ENCODE measurements at places on chromosomes 13 and 19. TPM values are rescaled to one million over a fixed set of nuclear protein-coding genes. Genes with fewer than 3 reads are reported as not detected.

DNA sequence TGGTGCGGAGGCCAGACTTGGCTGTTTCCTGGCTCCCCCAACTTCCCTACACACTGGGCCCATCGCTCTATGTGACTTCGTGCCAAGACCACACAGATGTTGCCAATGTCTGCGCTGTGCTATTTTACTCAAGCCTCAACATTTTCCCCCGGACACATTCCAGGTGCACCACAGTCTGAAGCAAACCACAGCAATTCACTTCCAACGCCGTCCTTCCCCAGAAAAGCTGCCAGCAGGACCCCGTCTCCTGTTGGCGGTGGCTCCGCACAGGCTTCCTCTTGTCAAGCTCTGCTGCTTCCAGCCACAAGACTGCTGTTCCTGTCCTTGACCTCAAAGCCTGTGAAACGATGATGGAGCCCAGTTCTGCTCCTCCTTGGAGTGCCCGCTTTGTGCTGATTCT is 100.7 kb downstream of the CRYL1 start:
- no peak for DNase-seq

GRCh38 chr19:38020311-38020710 is 113.3 kb downstream of the SIPA1L3 start:
- no peak for DNase-seq

- DNase-seq, result no peak
Measured at GRCh38 chr13:111640006-111640405, 319.6 kb downstream of the TEX29 start.

DNA sequence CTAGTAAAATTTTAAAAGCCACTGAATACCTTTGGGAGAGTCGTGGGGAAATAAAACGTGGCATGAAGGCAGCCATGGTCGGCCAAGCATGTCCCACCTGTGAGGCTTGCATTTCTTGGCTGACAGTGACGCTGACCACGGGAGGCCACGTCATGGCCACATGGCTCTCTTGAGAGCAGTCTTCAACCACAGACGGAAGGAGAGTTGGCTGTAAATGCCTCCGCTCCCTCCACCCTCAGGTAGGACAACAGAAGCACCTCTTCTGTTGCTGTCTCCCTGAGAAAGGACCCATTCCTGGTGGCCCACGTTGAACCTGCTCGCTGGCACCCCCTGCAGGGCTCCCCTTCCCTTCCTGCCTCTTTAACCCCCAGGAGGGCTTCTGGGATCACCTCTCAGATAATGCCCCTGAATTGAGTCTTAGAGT is 10.6 kb upstream of the LRRC25 start:
- DNase-seq, result no peak

- DNase-seq, result no peak
Measured at GRCh38 chr13:93108111-93108601, 118.5 kb upstream of the GPC6 start.

GRCh38 chr13:77595166-77595810 is 59.8 kb downstream of the SCEL start:
- DNase-seq, result no peak

- DNase-seq, result no peak
Measured at GRCh38 chr13:40403509-40404241, 262.8 kb downstream of the FOXO1 start.

RFPL4A gene
- total RNA-seq, result not detected
